ENCODE measurements at places on chromosomes 4 and X.

GRCh38 chrX:103651151-103651773 lies 22.5 kb downstream of the TCEAL1 start:
- DNase-seq: no peak

GRCh38 chrX:151181088-151181487 lies 4.7 kb downstream of the GPR50 start:
- DNase-seq: no peak

GRCh38 chr4:14315129-14315528 lies 687.2 kb upstream of the CPEB2 start:
- no peak for DNase-seq

DNA sequence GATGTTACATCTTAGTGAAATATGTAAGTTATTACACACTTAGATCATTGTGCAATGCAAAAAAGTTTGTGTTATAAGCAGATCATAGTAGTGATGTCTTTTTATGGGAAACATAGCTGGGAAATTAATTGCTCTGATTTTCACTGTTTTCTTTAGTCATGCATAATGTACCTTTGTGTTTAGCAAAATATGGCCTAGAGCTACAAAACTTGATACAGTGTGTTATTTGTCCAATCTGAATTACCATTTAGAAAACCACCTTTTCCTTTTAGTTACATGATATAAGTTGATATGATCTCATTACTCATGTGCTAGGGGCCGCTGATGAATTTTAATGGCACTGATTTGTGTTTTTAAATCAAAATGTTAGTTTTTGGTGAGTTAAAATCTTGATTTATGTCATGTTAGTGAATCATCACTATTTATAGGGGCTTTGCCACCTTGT lies 2.0 kb downstream of the BMPR1B start:
- no peak for DNase-seq

- no peak for DNase-seq
Observed at GRCh38 chrX:66022632-66023384, 17.1 kb downstream of the VSIG4 start.

DNA sequence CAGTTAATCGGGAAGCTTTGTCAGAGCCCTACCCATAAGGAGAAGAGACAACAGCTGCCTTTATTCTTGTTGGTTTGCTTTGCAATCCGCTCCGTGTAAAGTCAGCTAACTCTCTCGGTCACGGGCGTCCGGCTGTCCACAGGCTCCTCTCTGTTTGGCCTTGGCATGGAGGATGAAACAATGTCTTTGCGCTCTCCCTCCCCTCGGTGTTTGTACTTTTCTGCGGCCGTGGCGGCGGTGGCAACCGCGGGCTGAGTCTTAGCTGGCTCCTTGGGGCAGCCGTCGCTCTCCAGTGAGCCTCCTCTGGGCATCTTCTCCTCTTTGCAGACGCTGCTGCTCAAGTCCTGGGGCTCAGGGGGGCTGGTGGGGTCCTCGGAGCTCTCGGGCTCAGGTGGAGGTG lies 10.6 kb upstream of the IRAK1 start:
- DNase-seq: no peak

All from activated gamma-delta T cell treated with Interleukin-2 at 50 U/mL for 16 hours (primary cell).